ENCODE measurements at places on chromosomes 1 and 21.

GRCh38 chr1:165823552-165824268 lies 3.7 kb upstream of the UCK2 start:
- no peak for DNase-seq

DNA sequence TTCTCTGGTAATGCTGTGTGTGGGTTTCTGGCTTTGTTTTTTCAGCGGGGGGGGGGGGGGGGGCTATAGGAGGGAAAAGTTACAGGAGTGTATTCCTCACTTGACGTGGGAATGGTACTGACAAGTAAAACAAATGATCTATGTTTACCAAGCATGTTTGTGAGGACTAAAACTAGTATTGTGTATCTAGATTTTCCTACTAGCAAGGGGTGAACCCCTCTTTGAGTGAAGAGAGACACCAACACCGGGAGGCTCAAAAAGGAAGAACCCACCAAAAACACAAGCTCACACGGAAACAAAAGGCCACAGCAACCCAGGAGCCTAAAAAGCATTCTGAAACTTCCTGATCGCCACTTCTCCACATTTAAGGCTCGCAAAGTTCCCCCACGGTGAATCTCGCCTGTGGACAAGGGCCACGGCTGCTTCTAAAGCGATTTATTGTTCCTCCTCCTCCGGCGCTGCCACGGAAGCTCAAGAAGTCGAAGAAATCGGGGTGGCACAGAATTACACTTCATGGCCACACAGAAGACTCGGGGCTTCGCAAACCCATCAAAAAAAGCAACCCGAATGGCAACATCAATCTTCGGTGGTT lies 703 bp downstream of the PUM1 start:
- no peak for DNase-seq

- no peak for DNase-seq
Measured at GRCh38 chr1:223219846-223220610, 77.0 kb upstream of the TLR5 start.

DNA sequence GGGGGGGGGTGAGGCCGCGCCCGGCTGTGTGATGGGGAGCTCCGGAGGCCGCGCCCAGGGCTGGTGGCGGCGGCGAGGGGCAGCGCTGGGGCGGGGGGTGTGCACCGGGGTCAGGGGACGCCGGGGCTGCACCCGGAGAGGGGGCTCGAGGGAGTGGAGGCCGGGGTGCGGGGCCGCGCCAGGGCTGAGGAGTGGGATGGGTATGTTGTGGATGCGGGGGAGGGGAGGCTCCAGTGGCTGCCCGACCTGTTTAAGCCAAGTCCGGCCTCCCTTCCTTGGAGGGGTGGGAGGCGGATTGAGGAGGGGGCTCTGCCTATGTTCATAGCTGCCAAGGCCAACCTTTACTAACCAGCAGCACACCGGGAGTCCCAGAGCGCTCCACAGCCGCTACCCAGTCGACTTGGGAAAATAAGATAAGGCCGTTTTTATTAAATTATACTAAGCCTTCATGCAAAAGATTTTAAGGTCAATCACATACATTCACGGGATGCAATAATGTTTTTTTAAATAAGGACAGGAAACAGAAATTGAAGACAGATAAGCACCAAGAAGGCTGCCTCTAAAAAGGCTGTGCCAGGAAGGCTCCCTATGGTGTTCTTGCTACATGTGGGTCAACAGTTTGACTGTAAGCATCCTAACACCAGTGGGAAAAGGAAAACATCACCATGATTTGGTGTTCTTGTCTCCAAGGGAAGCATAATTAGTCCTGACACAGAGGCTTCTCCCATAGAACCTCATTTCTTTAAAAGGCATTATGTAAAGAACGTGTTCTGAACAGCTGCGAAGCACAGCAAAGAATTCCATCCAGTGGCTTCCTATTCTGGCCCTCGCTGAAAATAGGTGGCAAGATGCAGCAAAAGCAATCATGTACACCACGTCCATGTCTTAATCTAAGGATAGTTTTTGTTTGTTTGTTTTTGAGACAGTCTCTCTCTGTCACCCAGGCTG lies 626 bp upstream of the HLCS start:
- DNase-seq = no peak

DNA sequence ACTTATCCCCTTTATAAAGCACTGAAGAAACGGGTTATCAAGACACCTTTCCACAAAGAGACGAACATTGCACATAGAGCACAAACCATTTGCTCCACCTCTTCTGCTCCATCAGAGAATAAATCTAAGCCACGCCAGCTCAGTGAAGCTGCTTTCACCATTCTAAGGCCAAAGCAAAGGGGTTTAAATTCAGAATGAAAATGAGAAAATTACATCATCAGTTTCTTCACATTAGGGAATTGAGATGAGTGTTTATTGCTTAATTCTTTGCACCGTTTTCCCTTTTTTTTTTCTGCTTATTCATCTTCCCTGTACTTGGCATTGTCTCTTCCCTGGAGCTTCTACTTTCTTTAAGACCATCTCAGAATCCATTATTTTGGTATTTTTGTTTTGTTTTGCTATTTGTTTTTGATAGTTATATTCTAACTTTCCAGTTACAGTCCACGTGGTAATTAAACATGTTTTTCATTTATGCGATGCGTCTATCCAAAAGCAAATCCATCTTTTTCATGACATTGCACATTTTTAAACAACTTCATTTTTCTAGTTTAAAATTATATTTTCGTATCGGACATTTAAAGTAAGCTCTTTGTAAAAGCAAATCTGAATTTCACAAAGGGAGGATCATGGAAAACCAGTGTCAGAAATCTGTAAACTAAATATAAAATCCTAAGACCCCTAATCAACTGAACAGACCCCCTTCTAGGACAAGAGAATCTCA lies 1.9 kb upstream of the OR2T34 start:
- DNase-seq = no peak

DNA sequence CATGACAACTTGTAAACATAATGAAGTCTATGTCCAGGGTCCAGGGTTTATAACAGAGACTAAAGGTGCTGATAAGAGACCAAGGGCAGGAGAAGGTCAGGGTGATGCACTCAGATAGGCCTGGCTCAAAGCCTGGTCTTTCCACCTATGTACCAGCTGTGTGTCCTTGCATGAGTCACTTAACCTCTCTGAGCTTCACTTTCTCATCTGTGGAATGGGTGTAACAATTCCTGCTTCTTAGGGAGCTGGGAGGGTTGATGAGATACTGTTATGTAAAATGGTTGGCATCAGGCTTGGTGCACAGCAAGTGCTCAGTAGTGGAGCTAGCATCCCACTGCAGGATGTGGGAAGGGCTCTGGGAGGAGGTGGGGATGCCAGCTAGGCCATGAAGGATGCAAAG lies 143.7 kb upstream of the CSF3R start:
- no peak for DNase-seq

DNA sequence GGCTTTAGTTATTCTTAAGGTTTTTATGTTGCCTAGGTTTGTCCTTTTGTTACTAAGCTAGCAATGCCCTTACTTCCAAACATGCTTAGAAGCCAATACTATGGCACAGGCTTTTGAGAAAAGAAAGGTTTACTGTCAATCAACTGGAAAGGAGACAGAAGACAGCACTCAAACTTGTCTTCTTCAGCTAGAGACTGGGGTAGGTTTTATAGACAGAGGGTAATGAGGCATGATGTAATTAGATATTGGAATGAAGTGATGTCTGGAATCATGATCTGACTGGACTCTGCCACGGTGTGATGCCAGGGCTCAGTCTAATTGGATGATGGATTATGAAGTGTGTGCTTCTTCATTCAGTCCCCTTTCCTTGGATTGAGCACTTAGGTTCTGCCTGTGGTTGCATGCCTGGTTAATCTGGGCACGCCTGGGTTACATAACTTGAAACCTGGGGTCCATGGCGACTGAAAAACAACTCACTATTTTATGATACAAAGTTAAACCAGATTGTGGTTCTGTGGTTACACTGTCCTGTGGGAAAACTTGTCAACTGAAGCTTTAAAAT lies 625.8 kb downstream of the BRINP3 start:
- DNase-seq = no peak

DNA sequence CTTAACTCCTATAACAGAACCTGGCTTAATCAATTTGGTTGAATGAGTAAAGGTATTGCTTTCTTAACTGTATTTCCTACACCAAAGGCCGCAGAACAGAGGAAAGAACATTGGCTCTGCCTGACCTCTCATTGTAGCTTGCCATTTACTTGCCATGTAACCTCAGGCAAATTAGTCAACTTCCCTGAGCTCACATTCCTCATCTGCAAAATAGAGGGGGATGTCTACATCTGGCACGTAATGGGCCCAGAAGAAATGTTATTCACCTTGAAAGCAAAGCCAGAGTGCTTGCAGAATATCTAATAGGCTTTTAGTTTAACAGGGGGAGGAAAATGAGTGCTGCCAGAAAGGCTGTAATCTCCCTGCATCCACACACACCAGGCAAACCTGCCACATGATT lies 44.3 kb downstream of the LAMC2 start:
- no peak for DNase-seq

DNA sequence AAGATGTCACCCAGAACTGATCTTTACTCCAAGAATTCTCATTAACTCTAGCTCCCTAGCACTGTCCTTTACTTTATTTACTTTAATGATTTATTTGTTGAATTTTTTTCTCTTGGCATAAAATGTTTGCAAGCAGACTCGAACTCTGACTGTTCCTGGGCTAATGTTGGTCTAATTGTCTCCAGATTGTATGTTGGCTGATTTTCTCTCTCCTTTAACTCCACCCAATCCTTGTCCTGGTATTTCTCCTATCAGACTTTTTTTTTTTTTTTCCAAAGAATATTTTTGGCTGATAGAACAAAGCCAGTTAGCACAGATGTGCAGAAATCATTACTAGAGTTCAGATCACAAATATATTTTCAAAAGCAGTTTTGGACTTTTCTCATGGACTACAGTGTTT lies 82.6 kb downstream of the ATF6 start:
- DNase-seq = no peak

- DNase-seq = no peak
Measured at GRCh38 chr1:55781944-55782482, 566.8 kb upstream of the USP24 start.

GRCh38 chr1:116508085-116508983 lies 62.5 kb downstream of the CD58 start:
- DNase-seq = no peak

- DNase-seq = no peak
Measured at GRCh38 chr1:177035586-177035985, 128.9 kb downstream of the ASTN1 start.

DNA sequence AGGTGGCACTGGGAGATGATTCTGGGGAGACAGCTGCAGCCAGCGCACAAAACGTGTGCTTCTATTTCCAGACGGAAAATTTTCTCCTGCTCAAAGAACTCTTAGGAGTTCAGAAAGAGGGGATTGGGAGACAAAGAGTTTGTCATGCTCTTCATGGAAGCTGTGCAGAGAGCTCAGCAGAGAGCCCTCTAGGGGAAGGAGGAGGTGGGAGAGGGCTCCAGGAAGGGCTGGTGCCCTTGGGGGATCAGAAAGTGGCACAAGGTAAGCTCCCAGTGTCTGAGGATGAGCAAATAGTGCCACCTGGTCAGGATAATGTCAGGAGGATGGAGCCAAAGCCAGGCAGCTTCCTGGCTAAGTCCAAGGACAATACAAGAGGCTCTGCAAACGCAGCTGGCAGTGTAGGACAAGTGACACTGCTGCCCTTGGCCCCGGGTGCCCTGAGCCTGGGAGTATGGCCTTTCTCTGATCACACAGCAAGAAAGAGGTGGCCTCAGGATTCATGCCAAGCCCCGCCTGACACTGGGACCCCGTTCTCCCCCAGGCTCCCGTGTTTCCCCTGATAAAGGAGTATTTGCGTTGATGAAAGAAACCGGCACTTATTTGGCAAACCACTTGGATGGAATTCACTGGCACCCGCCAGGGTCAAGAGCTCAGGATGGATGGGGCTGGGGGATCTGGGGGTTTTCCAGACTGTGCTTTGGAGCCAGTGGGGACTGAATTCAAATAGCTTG lies 254.0 kb downstream of the PTPRU start:
- no peak for DNase-seq

GRCh38 chr1:234148816-234149215 lies 224.4 kb upstream of the COA6 start:
- DNase-seq = no peak
